ENCODE measurements at places on chromosomes 7 and 10.

GRCh38 chr7:138023618-138024342 lies 21.9 kb upstream of the CREB3L2 start:
- DNase-seq, result no peak

GRCh38 chr7:27030393-27031050 lies 65.3 kb downstream of the HOXA1 start:
- no peak for DNase-seq

DNA sequence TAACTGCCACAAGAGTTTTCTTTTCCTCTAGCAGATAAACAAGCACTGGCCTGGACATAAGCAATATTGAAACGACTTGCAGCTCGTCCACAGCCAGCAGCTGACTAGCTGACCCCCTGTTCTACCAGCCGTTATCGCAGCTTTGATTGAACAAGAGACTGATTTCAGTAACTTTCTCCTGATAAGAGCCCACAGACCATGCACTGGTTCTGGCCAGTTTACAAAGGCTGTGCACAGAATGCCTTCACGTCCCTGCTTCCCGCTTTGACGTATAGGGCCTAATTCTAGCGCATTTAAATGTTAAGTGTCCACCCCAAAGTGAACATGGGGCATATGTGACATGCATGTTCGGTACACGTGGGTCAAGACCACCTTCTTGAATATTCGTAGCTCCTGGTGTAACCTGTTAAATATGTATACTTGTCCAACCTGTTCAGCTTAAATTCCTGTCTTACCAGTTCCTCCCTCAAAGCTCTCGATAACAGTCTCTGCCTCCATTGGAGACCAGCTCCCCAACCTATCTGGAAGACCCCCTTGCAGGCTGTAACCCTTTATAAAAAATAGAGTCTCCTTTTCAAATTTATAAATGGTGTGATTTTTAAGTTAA lies 69.2 kb downstream of the LYZL1 start:
- DNase-seq, result no peak

- DNase-seq, result no peak
Observed at GRCh38 chr7:113608782-113609181, 310.0 kb downstream of the PPP1R3A start.

DNA sequence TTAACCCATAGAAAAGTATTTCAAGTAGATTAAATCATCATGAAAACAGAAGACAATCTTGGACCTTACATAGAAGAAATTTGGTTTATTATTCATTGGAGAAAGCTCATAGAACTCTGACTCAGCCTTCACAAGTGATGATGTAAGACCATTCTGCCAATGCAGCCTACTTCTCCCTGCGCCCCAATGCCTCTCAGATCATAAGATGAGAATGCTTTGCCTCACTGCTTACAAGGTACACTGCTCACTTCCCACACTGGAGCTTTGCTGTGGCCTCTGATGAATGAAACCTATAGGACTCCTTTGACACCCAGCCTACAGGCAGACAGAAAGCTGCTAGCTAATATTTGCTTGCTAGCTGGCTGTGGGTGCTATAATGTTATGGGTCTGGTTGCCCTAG lies 569.4 kb upstream of the STEAP1 start:
- no peak for DNase-seq

All from EH (cell line).